Type B pancreatic cell (in vitro differentiated cells): ENCODE measurements at places on chromosomes 5 and 9. TPM values are rescaled to one million over a fixed set of nuclear protein-coding genes. Genes with fewer than 3 reads are reported as not detected.

DNA sequence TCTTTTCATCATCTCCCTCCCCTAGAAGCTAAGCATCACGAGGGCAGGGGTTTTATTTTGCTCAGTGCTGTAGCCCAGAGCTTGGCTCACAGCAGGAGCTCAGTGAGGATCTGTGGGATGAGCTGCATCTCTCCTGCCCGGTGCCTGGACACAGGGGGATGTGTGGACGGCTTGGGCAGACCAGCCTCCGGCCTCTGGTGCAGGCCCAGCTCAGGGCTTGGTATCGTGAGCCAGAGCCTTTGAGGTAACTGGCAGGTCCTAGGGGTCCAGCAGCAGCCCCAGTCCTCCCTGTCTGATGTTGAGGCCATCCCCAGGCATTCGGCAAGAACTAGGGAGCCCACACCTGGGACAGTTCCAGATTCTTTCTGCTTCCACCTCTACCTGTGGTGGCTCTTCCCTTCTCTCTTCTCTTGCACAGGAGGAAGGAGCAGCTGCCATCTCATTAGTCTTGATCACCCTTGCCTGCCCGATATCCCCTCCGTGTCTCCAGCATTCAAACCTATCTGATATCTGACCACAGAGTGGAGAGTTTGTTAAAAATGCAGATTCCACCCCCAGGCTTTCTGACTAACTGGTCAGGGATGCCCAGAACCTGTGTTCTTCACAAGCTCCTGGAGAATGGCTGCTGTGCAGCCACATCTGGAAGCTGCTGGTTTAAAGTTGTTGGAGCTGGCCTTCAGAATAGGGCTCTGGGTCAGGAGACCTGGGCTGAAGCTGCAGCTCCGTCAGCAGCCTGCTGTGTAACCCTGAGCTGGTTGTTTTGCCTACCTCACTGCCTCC, 7.9 kb upstream of the SLC6A7 start:
- H3K36me3 ChIP-seq = no peaks in the 10 kb centered on the region
- no peak overlapping the region for H3K4me3 ChIP-seq
- H3K27me3 ChIP-seq = peaks cover 21% of the 10 kb centered on the region
- H3K27ac ChIP-seq = no peak overlapping the region
- H3K4me1 ChIP-seq = peaks cover 16% of the 10 kb centered on the region

- no peak for DNase-seq
- no peak overlapping the region for H3K27ac ChIP-seq
- H3K36me3 ChIP-seq = no peaks in the 10 kb centered on the region
These were observed 225.3 kb upstream of the SLC24A2 start for GRCh38 chr9:20014168-20014567.

The IFNB1 gene
- not detected in 2 replicates for total RNA-seq

- no peak overlapping the region for H3K4me3 ChIP-seq
- no peak overlapping the region for H3K27ac ChIP-seq
- H3K4me1 ChIP-seq = peaks cover 12% of the 10 kb centered on the region
- no peak for DNase-seq
- no peaks in the 10 kb centered on the region for H3K27me3 ChIP-seq
These were observed 107.9 kb downstream of the SPRY4 start for GRCh38 chr5:142216931-142217330.

The CCNJL gene
- total RNA-seq = 7.2 and 16.6 TPM in 2 replicates

- H3K27me3 ChIP-seq = peaks cover 7% of the 10 kb centered on the region
- no peaks in the 10 kb centered on the region for H3K36me3 ChIP-seq
- peaks cover 5% of the 10 kb centered on the region for H3K4me1 ChIP-seq
- H3K27ac ChIP-seq = no peak overlapping the region
- H3K4me3 ChIP-seq = no peak overlapping the region
These were observed 5.1 kb downstream of the BHMT2 start for GRCh38 chr5:79074641-79075040.

GRCh38 chr9:109467936-109468335, 30.2 kb downstream of the PTPN3 start:
- DNase-seq = no peak
- no peak overlapping the region for H3K27ac ChIP-seq
- H3K36me3 ChIP-seq = no peaks in the 10 kb centered on the region

- H3K4me1 ChIP-seq = peaks cover 20% of the 10 kb centered on the region
- peak overlapping the region; percentile 91 for H3K4me3 ChIP-seq
- no peaks in the 10 kb centered on the region for H3K36me3 ChIP-seq
- DNase-seq = no peak
- H3K27me3 ChIP-seq = peaks cover 13% of the 10 kb centered on the region
These were observed 2.1 kb downstream of the TTLL11 start for GRCh38 chr9:122090981-122091380.

The DND1 gene
- total RNA-seq = 1.6 and 2.6 TPM in 2 replicates

- no peak for DNase-seq
- no peaks in the 10 kb centered on the region for H3K4me1 ChIP-seq
- peaks cover 41% of the 10 kb centered on the region for H3K27me3 ChIP-seq
- H3K36me3 ChIP-seq = peaks cover 4% of the 10 kb centered on the region
- H3K27ac ChIP-seq = no peak overlapping the region
These were observed 7.7 kb downstream of the AHRR start for GRCh38 chr5:329121-329735.

DNA sequence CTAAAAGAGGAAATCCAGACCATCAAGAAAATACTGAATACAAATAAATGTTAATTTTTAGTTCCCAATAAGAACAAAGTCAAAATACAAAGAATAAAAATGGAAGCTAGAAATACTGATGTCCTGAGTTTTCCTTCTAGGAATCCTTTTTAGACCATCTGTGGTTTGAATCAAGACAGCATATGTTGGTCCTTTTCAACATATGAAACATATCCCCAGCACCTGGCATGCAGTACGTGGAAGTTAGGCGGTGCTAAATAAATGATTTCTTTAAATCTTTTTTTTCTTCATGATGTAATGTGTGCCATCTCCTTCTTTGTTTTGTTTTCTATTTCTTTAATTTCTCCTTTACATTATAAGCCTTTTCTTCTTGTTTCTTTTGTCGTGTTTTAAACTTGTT, 34.0 kb downstream of the KIAA1958 start:
- peaks cover 5% of the 10 kb centered on the region for H3K4me1 ChIP-seq
- H3K36me3 ChIP-seq = peaks cover 3% of the 10 kb centered on the region
- DNase-seq = no peak
- no peaks in the 10 kb centered on the region for H3K27me3 ChIP-seq
- H3K4me3 ChIP-seq = no peak overlapping the region
